Heart right ventricle (tissue), 16 donors: ENCODE measurements at places on chromosomes 4 and X. TPM values are rescaled to one million over a fixed set of nuclear protein-coding genes. Genes with fewer than 3 reads are reported as not detected.

The RBM47 gene
- total RNA-seq = 5.7 TPM

The PROM1 gene
- 3.5 TPM for total RNA-seq

- no peak overlapping the region for H3K4me3 ChIP-seq
- H3K27me3 ChIP-seq = no peaks in the 10 kb centered on the region
- H3K4me1 ChIP-seq = no peaks in the 10 kb centered on the region
- no peak for DNase-seq
Observed at GRCh38 chrX:133781174-133781573, 204.2 kb downstream of the GPC3 start.

DNA sequence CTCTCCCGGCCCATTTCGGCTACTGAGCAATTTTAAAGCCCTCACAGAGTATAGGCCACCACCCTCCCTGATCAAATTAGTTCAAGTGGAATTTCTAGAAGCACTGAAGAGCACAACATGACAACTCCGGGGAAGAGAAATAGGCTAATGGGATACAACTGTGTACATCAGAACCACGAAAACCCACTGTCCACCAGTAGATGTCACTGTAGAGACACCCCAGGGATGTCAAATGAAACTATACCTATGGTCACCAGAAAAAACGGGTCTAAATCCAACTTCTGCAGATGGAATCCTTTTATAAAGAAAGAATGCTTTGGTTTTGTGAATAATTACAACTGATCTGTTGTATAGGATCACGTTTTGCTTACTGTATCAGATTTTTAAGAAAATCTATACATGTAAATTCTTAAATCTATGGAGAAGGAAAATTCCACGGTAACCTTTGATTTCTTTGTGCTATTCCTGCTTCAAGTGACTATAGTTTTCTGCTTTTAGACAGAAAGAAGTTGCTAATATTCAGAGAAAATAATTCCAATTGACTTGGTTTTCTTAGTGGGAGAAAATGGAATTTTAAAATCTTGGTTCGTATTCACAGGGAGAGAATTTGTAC is 29.5 kb upstream of the MAP3K15 start:
- H3K4me3 ChIP-seq = no peak overlapping the region
- no peak overlapping the region for H3K27ac ChIP-seq
- H3K4me1 ChIP-seq = no peaks in the 10 kb centered on the region
- H3K27me3 ChIP-seq = no peaks in the 10 kb centered on the region
- no peaks in the 10 kb centered on the region for H3K36me3 ChIP-seq

DNA sequence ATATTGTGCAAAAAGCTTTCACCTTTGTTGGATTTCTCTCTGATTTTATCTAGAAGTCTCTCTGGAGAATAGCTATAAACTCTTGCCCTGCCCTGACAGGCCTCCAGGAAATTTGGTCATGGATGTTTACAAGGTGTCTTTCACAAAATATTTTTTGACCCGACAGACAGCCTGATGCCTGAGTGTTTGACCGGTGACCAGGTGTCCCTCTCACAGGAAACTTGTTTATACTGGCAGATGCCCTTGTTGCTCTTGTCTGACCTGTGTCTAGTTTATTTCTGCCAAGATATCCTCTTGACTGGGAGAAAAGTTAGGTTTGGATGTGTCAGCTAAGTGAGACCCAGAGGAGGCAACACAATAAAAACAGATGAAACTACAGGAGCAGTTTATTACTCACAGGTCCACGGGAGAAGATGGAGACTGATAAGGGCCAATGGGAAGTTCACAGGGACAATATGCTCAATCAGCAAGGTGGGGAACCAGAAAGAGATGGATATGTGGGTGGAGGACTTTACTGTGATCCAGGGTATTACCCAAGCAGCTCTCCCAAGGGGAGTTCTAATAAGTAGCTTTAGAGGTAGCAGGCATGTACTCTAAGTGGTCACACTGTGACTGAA is 243.3 kb downstream of the ARAP2 start:
- DNase-seq = no peak
- H3K4me3 ChIP-seq = no peak overlapping the region
- H3K36me3 ChIP-seq = no peaks in the 10 kb centered on the region
- H3K27me3 ChIP-seq = no peaks in the 10 kb centered on the region
- H3K27ac ChIP-seq = no peak overlapping the region
- H3K4me1 ChIP-seq = no peaks in the 10 kb centered on the region

The PCDH10 gene
- total RNA-seq = 0.10 TPM
